ENCODE measurements at places on chromosomes 6 and 20. TPM values are rescaled to one million over a fixed set of nuclear protein-coding genes. Genes with fewer than 3 reads are reported as not detected.

DNA sequence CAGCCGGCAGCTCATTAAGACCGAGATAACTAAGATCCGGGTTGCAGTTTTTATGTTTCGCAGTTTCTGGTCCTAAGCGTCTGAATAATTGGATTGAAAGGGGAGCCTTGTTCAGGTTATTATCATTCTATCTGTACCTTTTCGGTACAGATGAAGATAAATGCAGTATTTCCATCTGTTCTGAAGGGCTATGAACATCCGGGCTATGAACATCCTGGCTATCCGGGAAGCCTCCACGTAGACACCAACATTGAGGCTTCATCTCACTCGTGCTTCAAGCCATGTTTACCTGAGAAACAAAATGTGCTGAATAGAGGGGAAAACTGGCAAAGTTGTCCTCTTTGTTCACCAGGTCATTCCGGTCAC, 399 bp upstream of the REPS1 start:
- no peak for DNase-seq

DNA sequence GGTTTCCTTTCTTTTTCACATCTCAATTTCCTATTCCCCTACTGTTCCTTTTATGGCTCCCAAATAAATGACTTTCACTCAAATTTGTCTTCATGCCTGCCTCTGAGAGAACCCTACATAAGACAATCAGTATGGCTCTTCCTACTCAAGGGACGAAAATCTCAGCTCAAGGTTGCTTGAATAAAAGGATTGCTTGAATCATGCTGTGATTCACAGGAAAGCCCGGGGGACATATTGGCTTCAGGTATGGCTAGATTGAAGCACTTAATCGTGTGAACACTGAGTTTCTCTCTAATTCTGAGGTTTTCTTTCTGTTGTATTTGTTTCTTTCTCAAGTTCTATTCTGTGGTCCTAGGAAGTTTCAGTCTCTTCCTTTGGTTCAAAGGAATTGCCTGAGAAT, 140.3 kb upstream of the SULF2 start:
- no peak for DNase-seq

- no peak for DNase-seq
These were observed 54.4 kb downstream of the ADNP start for GRCh38 chr20:50876816-50877215.

GRCh38 chr6:112600168-112600567, 253.0 kb downstream of the RFPL4B start:
- DNase-seq = no peak

DNA sequence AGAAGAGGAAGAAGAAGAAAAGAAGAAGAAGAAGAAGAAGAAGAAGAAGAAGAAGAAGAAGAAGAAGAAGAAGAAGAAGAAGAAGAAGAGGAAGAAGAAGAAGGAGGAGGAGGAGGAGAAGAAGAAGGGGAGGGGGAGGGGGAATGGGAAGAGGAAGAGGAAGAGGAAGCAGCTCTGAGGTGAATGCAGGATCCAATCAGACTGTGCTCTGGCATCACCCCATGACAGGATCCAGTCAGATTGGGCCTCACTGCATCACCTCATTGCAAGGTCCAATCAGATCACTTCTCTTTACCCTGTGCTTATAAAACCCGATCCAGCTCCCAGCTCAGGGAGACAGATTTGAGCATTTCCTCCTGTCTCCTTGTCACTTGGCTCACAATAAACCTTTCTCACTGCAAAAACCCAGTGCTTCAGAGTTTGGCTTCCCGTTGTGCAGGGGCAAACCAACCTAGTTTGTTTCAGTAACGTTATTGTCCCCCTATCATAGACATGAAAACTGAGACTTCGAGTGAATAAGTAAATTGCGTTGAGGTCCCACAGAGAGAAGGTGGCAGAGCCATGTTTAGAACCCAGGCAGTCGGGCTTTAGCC, 28.6 kb upstream of the YWHAB start:
- DNase-seq = no peak

GRCh38 chr20:1665345-1665744, 7.8 kb upstream of the SIRPG start:
- DNase-seq = no peak

GRCh38 chr20:59434960-59435359, 134.5 kb downstream of the EDN3 start:
- DNase-seq = no peak

- no peak for DNase-seq
These were observed at the start of gene TFAP2B for GRCh38 chr6:50818673-50819072. TSS of gene TFAP2B (plus strand) at chr6:50818871. CDS start at chr6:50818892, 21 bp downstream.

DNA sequence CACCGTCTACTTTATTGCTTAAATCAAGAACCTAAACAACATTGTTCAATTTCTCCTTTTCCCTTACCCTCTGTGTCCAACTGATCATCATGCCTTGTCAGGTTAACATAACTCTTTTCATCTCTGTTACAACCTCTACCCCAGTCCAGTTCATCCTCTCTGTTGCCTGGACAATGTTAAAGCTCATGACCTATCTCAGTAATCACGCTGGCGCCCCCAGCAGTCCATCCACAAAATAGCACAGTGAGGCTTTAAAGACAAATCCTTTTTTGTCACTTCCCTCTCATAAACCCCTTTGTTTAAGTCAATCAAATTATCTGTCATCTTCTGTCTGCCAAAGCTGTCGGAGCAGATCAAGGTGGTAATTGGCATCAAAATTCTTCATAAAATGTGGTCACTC, 140.1 kb downstream of the QKI start:
- peak; percentile 77 for DNase-seq

DNA sequence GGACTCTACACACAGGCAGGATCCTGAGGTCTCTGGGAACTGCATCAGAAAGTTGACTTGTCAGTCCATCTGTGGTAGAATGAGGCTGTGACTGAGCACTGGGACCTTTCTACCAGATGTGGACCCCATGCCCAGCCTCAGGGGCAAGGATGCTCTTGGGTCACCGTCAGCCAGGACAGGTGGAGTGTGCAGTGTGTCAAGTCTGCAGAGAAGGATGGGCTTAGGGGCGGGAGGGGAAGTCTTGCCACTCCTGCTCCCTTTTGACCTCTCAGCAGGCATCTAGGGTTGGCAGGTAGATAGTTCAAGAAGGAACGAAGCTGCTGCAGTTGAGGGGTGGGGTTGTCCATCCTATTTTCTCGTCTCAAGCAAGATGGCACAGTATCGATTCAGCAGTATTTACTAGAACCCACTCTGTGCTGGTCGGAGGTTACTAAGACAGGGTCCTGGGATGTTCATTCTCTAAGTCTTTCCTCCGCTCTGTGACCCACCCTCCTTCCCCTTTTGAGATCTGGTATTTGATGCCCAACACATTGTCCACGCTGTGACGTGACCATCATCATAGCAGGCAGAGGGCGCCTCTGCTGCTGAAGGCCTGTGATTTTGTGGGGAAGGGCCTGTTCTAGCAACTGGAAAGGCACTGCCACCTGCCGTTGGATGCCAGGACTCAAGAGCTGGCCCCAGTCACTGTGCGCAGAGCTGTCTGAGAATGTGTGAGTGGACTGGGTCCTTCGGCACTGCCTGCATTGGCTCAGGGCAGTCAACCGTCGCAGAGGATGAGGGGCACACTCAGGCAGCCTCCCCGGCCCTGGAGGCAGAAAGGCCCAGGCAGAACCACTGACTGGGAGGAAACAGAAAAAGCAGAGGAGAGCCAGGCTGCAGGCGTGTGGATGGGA, 23.2 kb downstream of the RBCK1 start:
- peak; percentile 65 for DNase-seq

Gene IL20RA
- total RNA-seq = not detected

Gene PGC
- total RNA-seq = not detected

Gene ARMC12
- 1.6 TPM for total RNA-seq

Gene TP53INP2
- 2.3 TPM for total RNA-seq
